ENCODE measurements at places on chromosomes 5 and 9. TPM values are rescaled to one million over a fixed set of nuclear protein-coding genes. Genes with fewer than 3 reads are reported as not detected.

- H3K36me3 ChIP-seq: no peaks in the 10 kb centered on the region
- H3K27ac ChIP-seq: no peak overlapping the region
- no peaks in the 10 kb centered on the region for H3K27me3 ChIP-seq
- DNase-seq: peak; percentile 69
- peaks cover 5% of the 10 kb centered on the region for H3K4me1 ChIP-seq
Measured at GRCh38 chr5:39892708-39893107, 467.9 kb upstream of the DAB2 start.

DNA sequence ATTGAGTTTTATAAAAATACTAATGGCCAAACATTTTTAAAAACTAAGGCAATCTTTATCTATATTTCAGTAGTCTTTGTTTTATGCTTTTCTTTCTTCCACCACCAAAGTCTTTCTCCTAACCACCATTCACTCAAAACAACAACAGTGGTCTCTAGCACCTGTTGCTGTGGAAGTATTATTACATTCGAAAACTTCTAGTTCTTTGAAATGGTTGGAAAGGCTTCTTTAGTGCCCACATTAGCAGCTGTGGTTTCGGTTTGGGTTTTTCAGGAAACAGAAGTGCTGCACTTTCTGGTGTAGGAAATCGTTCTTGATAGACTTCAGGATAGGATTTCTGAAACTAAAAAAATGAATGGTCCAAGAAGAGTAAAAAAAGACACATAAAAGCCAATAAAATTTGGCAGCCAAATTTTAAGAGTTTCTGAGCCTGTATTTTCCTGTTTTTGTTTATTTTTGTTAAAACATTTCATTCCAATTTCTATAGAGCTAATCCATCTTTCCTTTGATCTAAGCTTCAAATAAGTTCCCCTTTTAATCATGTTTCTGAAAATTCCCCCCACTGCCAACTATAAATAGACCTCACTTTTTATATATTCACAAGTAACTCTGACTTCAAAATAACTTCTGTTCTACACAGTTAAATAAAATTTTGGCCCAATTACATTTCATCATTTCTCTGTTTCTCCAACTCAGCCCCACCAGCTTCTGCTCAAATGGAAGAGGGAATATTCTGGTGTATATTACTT is 102.2 kb downstream of the DEPDC1B start:
- no peaks in the 10 kb centered on the region for H3K4me1 ChIP-seq
- H3K36me3 ChIP-seq: no peaks in the 10 kb centered on the region
- no peak overlapping the region for H3K4me3 ChIP-seq
- DNase-seq: peak; percentile 49
- H3K27ac ChIP-seq: no peak overlapping the region
- H3K27me3 ChIP-seq: no peaks in the 10 kb centered on the region

GRCh38 chr5:23389291-23390101 is 117.9 kb upstream of the PRDM9 start:
- no peak for DNase-seq
- no peaks in the 10 kb centered on the region for H3K36me3 ChIP-seq
- no peaks in the 10 kb centered on the region for H3K4me1 ChIP-seq
- H3K27ac ChIP-seq: no peak overlapping the region
- no peaks in the 10 kb centered on the region for H3K27me3 ChIP-seq

- no peaks in the 10 kb centered on the region for H3K27me3 ChIP-seq
- H3K27ac ChIP-seq: no peak overlapping the region
- no peak for DNase-seq
- H3K4me3 ChIP-seq: no peak overlapping the region
- H3K4me1 ChIP-seq: no peaks in the 10 kb centered on the region
Measured at GRCh38 chr9:84970432-84970831, 300.9 kb downstream of the NTRK2 start.

DNA sequence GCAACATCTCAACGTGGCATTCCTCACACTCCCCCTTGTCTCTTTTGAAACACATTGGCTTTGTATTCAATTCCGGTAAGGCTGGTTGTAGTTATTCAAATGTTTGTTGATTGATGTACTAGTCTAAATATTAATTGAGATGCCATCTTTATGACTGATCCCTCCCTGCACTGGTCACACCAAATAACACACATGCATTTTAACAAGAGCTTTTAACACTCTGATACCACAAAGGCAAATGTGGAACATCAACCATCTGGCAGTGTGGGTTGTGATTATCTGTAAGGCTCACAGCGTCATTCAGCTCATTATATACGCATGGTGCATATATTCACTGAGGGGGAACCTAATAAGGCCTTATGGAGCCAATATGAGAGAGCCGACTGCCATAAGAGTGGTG is 305.0 kb downstream of the TENT4A start:
- H3K36me3 ChIP-seq: no peaks in the 10 kb centered on the region
- no peaks in the 10 kb centered on the region for H3K4me1 ChIP-seq
- no peak overlapping the region for H3K4me3 ChIP-seq
- no peaks in the 10 kb centered on the region for H3K27me3 ChIP-seq
- no peak overlapping the region for H3K27ac ChIP-seq

GRCh38 chr5:63247651-63248050 is 669.0 kb downstream of the LRRC70 start:
- H3K4me3 ChIP-seq: no peak overlapping the region
- no peaks in the 10 kb centered on the region for H3K27me3 ChIP-seq
- no peaks in the 10 kb centered on the region for H3K36me3 ChIP-seq
- no peaks in the 10 kb centered on the region for H3K4me1 ChIP-seq
- no peak overlapping the region for H3K27ac ChIP-seq
- no peak for DNase-seq

DNA sequence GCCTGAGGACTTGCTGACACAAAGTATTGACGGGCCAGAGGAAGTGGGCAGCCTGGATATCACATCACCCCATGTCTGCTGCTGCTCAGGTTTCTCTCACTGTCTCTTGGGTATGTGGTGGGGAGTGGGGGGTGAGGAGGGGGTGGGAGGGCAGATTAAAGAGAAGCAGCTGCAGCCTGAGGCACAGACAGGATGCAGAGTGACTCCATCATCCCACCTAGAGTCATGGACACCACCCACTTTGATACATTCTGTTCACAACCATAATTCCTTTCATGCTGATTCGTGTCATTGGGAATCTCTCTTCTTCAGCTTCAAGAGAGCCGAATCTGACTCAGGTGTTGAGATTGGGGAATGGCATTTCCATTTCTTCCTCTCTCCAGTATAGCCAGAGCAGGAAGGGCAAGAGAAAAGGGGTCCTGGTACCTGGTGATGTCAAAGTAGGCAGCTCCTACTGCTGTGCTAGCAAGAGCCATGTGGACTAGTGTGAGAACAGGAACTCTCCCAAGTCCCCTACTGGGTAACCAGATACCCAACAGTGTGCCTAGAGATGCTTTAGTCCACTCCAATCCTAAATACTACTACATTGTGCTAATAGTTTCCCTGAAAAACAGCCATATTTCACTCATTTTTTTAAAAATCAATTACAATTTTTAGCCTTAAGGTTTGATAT is 22.4 kb downstream of the GRAMD2B start:
- DNase-seq: no peak
- no peak overlapping the region for H3K4me3 ChIP-seq
- H3K4me1 ChIP-seq: peaks cover 5% of the 10 kb centered on the region
- H3K27ac ChIP-seq: no peak overlapping the region

DNA sequence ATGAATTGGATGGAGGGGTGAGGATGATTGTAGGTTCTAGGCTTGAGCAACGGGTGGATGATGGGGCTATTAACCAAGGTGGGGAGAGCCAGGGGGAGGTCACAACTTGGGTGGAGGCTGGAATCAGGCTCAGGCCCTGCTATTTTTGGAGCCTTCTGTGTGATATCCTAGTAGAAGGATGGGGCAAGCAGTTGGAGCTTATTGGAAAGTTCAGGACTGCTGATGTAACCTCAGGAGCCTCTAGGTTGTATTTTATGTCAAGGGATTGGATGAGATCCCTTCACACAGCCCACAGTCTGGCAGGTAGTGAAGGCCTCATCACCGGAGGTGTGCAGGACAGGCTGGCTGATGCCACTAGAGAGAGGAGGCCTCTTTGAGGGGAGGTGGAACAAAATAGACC is 11.2 kb upstream of the RPS14 start:
- H3K4me1 ChIP-seq: peaks cover 19% of the 10 kb centered on the region
- DNase-seq: no peak
- no peaks in the 10 kb centered on the region for H3K36me3 ChIP-seq
- no peak overlapping the region for H3K4me3 ChIP-seq

DNA sequence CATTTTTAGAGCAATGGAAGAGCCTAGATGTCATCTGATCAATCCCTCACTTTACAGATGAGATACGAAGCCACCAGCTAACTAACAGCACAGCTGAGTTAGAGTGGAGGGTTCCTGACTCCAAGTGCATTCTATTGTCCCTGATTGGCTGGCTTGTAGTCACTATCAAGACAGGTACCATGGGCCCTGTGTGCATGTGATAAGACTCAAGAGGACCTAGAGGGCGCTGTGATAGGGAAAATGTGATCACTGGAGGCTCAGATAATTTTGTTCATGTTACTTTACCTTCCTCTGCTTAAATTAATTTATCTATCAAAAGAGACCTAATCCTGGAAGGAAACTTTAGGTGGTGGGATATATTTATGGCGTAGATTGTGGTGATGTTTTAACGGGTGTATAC is 19.5 kb upstream of the SNAPC3 start:
- H3K4me3 ChIP-seq: no peak overlapping the region
- no peaks in the 10 kb centered on the region for H3K36me3 ChIP-seq
- H3K4me1 ChIP-seq: no peaks in the 10 kb centered on the region
- no peaks in the 10 kb centered on the region for H3K27me3 ChIP-seq
- DNase-seq: no peak
- H3K27ac ChIP-seq: no peak overlapping the region

DNA sequence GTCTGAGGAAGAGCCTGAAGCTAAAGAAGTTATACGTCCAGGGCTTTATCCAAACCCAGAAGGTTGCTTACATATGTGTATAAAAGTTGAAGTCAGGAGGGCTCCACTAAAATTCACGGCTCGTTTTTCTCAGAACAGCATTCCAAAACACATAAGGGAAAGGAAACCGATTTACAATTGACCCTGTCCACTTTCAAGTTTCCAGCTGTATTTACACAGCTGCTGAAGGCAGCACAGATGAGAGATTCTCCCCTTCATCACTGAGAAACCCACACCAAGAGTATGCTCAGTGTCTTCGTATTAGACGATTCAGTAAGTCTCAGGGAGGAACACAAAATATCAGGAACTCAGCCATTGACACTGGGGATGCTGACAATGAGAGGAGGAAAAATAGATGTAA is 5.9 kb upstream of the NREP start:
- peak; percentile 68 for DNase-seq
- no peak overlapping the region for H3K27ac ChIP-seq
- no peak overlapping the region for H3K4me3 ChIP-seq
- H3K27me3 ChIP-seq: no peaks in the 10 kb centered on the region
- peaks cover 7% of the 10 kb centered on the region for H3K4me1 ChIP-seq

DNA sequence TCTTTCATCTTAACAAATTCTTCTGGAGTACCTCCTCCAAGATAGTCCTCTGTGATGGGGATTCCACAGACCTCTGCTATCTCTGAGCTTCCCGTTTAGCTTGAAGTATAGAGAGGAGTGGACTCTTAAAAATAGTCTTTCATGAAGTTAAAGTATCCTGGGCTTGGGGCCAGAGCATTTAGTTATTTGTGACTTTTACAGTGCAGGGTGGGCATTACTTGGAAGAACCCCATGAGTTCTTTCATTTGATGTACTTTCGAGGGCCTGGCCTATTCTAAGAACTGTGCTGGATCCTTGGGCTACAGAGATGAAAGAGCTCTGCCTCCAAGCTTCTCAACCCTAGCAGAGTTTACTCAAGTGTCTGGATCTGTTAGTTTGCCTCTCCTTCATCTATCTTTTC is 131.5 kb downstream of the ZSWIM6 start:
- H3K27ac ChIP-seq: no peak overlapping the region
- no peaks in the 10 kb centered on the region for H3K27me3 ChIP-seq
- H3K4me3 ChIP-seq: no peak overlapping the region
- H3K36me3 ChIP-seq: no peaks in the 10 kb centered on the region
- no peak for DNase-seq

DNA sequence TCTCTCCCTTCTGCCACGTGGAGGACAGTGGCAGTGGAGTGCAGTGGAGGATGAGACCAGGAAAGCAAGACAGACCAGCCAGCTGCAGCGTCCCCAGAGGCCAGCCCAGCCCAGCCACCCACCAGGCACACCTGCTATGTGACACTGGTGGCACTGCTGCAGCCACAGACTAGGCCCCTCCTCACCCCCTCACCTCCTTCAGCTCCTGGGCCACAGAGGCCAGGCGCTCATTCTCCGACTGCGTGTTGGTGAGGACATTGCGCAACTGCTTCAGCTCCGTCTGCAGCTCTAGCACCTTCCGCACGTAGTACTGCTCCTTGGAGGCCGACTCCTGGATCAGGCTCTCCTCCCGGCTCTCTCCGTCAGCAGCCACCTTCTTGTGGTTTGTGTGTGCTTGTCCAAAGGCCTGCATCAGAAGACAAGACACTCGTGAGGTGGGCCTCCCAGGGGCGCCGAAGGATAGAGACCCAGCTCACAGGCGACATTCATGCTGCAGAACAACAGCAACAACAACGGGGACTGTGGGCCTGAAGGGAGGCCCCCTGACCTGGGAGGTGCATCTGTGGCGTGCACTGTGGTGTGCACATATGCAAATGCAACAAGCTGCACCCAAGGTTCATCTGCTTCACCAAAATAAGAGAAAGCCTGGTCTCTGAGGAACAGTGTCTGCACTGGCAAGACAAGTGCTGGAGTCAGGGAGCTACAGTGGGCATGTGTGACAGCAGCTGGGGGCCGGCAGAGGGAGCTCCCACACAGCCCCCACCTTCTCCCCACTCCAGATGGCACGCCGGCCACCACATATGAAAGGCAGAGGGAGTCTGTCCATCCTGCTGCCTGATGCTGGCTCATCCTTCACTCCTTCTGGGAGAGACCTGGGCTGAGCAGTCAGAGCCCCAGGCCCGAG is 35.5 kb downstream of the BICD2 start:
- H3K36me3 ChIP-seq: peaks cover 9% of the 10 kb centered on the region
- peaks cover 11% of the 10 kb centered on the region for H3K4me1 ChIP-seq
- H3K4me3 ChIP-seq: no peak overlapping the region
- H3K27me3 ChIP-seq: no peaks in the 10 kb centered on the region

- peaks cover 11% of the 10 kb centered on the region for H3K4me1 ChIP-seq
- no peaks in the 10 kb centered on the region for H3K27me3 ChIP-seq
- DNase-seq: peak; percentile 97
- H3K27ac ChIP-seq: peak overlapping the region; percentile 39
Measured at GRCh38 chr5:10601246-10602030, 37.6 kb downstream of the ANKRD33B start.

The PFDN1 gene
- total RNA-seq: 108 TPM

The CARTPT gene
- total RNA-seq: not detected

The PCDHB16 gene
- total RNA-seq: 0.12 TPM

The IL7R gene
- 1.2 TPM for total RNA-seq

The SHB gene
- 22.3 TPM for total RNA-seq

The GFPT2 gene
- 5.5 TPM for total RNA-seq

The ERAP2 gene
- 10.0 TPM for total RNA-seq

The ATP6V1G1 gene
- total RNA-seq: 82.0 TPM

The SPINK7 gene
- not detected for total RNA-seq

The ZCCHC9 gene
- total RNA-seq: 23.9 TPM

The DIRAS2 gene
- total RNA-seq: not detected

The POU5F2 gene
- 1.2 TPM for total RNA-seq

The SERINC5 gene
- total RNA-seq: 10.1 TPM

The NUTM2G gene
- total RNA-seq: not detected

Data from endothelial cell of umbilical vein (primary cell).